Endodermal cell (in vitro differentiated cells): ENCODE measurements at places on chromosomes 1 and 21. TPM values are rescaled to one million over a fixed set of nuclear protein-coding genes. Genes with fewer than 3 reads are reported as not detected.
A peak's percentile ranks its signal among the peaks of the same experiment; 100 is the strongest.

GRCh38 chr1:161390559-161390858 is 22.8 kb upstream of the CFAP126 start:
- no peak for DNase-seq

DNA sequence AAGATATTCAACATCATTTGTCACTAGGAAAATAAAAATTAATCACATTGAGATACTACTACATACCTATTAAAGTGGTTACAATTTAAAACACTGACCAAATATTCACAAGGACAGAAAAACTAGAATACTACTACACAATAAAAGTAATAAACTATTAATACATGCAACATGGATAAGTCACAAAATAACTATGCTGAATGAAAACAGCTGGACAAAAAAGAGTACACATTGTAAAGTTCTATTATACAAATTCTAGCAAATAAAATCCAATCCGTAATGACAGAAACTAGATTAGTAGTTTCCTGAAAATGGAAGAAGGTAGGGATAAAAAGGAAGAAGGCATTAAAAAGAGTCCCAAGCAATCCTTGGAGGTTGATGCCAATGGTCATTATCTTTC is 348.7 kb upstream of the PTBP2 start:
- no peak for DNase-seq

PDXK gene
- total RNA-seq: 88.9 to 112 TPM (median 105 TPM) in 3 replicates

RNU1-1 gene
- 2,483 and 2,807 TPM in 2 replicates for total RNA-seq

DNA sequence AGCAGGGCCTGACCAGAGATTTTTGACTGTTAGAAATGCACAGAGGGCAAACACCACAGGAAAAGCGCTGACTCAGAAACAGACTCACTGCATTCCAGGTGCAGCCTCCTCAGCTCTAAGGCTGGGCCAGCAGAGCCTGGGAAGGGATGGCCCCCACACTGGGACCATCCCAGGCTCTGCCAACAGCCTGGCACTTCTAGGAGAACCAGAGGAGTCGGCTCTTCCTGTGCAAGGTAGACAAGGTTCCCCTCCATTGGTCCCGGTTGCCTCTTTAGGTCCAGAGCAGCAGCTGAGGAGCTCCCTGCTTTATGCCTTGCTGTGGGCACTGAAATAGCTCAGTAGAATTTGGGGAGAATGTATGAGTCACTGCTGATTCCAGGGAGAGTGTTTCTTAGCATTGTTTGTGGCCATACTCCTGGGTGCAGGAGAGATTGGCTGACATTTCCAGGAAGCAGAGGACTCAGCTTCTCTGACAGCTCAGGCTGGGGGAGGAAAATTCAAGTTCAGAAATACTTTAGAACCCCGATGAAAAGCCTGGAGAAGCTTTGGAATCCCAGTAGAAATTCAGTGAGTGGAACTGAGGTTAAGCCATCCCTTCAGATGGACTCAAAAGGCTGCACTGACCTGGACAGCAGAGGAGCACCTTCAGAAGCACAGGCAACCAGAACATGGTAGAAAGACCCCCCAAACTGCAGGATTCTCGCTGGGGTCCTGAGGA is 19.7 kb downstream of the PRAMEF1 start:
- peak; percentile 49 for DNase-seq

- no peak for DNase-seq
These were observed 74.2 kb downstream of the PTPN14 start for GRCh38 chr1:214476986-214477870.

GRCh38 chr21:24289539-24289938 is 1317.7 kb downstream of the MRPL39 start:
- no peak for DNase-seq

DNA sequence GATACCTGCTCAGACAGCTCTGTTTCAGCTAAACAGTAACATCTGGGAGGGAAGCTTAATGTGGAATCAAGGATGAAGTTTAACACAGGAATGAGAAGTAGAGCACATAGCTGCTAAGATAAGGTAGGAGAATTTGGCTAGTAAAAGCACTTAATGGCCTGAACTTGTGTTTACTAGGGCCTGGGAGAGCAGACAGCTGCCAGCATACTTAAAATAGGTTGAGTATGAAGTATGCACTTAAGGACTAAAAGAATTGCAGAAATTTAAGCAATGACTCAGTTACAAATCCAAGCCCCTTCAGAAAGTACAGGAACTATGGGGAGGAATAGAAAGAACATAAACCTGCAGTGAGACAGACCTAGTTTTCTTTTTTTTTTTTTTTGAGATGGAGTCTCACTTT is 53.0 kb downstream of the BACH1 start:
- no peak for DNase-seq

- no peak for DNase-seq
These were observed 39.5 kb downstream of the TRPM2 start for GRCh38 chr21:44392916-44393315.
